ENCODE measurements at places on chromosomes 4 and X.

GRCh38 chr4:77473509-77473908, 132.1 kb upstream of the CXCL13 start:
- no peak for DNase-seq

DNA sequence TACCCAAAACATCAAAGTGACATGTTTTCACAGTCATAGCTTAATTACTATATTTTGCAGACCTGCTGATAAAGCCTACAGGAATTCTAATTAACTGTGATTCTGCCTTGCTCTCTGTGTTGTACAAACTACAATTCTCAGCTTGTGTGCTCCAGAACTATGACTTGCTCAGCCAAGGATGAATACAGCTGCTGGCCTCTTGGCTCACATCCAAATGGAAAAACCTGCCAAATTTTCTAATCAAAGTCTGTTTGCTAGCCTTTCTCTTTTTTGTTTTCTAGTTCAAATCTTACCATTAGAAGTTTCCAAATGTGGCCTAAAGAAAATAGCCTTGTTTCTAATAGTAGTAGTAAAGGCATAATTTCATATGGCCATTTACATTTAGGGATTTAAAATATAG, 1176.8 kb downstream of the FAM133A start:
- no peak for DNase-seq

DNA sequence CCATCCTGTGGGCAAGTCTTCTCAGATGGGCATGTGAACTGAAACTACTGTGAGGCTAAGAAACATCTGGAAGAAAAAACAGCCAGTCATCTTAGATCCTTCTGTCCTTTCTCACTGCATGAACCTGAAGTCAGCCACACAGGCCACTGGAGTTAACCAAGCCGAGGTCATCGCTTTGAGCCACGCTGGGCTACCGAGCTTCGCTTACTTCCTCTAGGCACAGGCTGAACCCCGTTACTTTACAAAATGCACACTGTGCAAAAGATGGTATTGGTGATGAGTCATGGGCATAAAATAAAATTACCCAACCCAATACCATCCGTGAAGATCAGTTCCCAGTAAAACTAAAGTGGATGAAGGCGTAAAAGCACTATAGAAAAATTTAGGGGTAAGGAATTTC, 86.2 kb downstream of the MTMR1 start:
- peak; percentile 45 for DNase-seq

GRCh38 chr4:75058486-75058885, 125.6 kb downstream of the PARM1 start:
- no peak for DNase-seq

- peak; percentile 86 for DNase-seq
Measured at GRCh38 chrX:13387666-13388494, 68.0 kb upstream of the ATXN3L start.

- no peak for DNase-seq
Measured at GRCh38 chr4:123580981-123581664, 184.5 kb downstream of the SPRY1 start.

- no peak for DNase-seq
Measured at GRCh38 chrX:53398216-53398615, 24.2 kb downstream of the SMC1A start.

DNA sequence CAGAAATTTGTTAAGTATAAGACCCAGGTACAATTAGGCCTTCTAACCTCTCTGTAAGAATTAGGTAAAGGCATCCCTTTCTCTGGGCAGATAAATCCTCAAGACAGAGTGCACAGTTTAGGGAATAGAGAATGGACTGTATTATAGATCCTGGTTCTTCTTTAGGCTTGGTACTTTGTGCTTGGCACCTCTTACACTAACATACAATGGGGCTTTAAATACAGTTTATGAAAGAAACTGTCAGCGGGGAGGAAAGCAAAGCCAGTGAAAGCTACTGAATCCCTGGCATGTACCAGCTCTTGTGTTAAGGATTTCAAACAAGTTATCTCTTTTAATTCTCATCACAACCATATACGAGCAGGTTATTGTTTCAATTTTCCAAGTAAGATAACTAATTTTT, 1350.0 kb downstream of the ADGRL3 start:
- DNase-seq = no peak

Data from inflammatory macrophage treated with lipopolysaccharide for 4 hours (primary cell).